ENCODE measurements at places on chromosomes 7 and 10.

DNA sequence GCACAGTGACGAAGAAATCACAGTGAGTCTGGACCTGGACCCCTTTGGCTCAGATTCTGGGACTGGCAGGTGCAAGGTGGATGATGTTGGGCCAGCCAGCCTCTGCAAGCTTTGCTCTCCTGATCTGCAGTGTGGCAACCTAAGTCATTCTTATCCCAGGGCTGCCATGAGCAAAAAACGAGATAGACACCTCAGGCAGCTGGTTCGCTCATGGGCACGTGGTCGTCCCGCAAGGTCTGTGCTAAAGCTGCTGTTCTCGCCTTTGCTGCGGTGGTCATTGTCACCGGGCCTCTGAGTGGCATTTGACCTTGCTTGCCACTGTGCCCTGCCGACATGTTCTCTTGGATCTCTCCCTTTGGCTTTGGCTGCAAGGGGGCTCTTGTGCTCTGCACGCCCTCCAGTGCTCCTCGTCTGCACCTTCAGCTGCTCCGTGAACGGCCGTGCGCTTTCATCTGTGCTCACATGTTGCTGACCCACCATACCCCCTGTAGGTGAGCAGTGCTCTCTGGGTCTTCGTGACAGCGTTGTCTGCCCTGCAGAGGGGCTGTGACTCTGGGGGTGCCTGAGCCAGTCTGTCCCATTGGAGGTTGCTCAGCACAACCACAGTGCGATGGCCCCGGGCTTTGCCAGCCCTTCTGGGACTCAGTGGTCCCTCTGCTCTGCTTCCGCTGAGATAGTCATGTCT is 317.0 kb downstream of the GLRX3 start:
- no peak for DNase-seq

GRCh38 chr7:27239387-27240014 is 3.1 kb upstream of the EVX1 start:
- DNase-seq, result no peak

DNA sequence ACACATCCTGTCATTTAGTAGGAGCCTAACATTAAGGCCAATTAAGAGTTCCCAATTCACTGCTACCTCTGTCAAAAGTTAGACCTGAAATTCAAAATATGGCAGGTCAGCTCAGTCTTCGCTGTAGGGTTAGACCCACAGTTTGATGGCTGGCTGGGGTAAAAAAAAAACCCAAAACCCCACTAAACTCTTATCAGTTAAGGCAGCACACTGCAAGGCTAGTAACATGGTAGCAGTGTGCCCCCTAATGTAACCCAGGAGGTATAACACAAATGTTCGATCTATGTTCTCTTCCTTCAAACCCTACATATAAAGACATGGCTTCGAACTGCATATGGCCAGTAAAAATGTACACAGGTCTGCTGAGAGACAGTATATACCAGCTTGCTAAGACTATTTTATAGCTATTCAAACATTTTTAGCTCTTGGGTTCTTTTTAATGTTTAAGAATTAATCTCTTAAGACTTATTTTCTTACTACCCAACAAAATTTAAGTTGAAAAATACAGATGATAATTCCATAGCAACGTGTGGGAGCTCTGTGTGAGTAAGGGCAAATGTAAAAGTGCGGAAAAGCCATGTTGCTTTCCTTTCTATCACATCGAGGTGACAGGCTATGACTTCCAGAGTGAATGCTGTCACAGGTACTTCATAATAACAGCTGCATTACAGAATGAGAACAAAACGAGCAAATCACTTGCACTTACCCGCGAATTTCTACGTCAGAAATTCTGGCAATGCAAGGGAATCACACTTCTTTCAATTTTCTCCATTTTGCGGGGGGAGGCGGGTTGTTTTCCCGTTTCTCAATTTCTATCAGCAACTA is 168.4 kb upstream of the IMMP2L start:
- peak; percentile 10 for DNase-seq

DNA sequence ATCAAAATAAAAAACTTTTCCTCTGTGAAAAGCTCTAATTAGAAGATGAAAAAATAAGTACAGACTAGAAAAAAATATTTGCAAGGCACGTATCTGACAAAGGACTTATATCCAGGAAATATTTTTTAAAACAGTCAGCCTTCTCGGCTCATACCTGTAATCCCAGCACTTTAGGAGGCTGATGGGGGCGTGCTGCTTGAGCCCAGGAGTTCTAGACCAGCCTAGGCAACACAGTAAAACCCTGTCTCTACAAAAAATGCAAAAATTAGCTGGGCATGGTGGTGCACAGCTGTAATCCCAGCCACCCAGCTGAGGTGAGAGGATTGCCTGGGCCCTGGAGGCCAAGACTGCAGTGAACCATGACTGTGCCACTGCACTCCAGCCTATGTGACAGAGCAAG is 542.8 kb downstream of the PARD3 start:
- DNase-seq, result no peak

GRCh38 chr10:69007260-69007659 is 18.7 kb downstream of the KIFBP start:
- DNase-seq, result no peak

GRCh38 chr7:20917603-20918002 is 130.9 kb upstream of the SP8 start:
- DNase-seq, result no peak

GRCh38 chr7:1758028-1758858 is 88.2 kb downstream of the ELFN1 start:
- DNase-seq, result peak; percentile 30

GRCh38 chr7:148701414-148701813 is 2.7 kb downstream of the CUL1 start:
- DNase-seq, result no peak

GRCh38 chr7:121269798-121270197 is 59.0 kb upstream of the WNT16 start:
- DNase-seq, result no peak

DNA sequence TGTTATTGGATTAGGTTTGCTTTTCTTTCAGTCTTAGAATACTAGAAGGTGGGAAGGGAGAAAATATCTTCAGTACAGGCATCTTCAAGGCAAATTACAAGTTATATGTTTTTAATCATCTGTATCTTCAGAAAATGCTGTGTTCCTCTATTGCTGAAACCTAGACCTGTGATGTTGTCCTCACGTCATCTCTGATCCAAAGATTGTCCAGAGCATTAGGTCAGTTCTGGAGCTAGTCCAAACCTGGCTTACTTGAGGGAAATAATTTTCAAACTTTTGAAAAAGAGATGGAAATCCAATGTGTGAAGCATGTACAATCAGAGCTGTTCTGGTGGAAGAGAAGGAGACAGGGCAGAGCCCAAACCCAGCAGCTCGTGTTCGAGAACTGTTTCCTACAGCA is 217.3 kb downstream of the ZEB1 start:
- no peak for DNase-seq

DNA sequence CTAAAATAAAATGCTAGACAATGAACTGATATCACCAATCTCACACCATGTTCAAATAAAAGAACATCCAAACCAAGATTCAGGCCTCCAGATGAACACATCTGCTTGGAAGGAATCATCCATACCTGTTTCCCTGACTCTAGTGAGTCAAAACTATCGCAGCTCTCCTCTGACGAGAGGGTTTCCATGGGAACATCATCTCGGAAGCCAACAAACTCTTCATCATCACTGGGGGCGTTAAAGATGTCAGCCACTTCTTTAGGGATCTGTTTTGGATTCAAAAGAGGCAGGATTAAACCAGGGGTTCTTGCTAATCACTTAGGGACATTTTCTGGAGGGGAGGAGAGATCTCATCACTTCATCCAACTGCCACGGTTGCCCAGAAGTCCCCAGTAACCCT is 29.1 kb downstream of the CDCA7L start:
- DNase-seq, result no peak

DNA sequence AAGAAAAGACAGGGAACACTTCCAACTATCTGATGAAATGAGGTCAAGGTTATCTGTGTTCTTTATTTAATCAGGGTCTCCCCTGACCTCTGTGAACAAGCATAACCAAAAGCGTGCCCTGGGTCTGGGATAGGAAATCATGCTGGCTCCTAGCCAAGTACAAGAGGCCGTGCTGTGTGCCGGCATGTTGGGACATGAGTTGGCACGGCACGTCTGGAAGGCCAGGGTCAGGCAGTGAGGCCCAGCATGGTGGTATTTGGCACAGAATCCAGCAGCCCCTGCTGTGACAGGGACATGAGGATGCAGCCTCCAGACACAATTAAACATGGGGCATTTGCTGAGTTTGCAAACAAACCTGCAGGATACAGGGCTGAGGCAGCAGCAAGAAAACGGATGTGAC is 320.4 kb downstream of the PLXNA4 start:
- peak; percentile 47 for DNase-seq

DNA sequence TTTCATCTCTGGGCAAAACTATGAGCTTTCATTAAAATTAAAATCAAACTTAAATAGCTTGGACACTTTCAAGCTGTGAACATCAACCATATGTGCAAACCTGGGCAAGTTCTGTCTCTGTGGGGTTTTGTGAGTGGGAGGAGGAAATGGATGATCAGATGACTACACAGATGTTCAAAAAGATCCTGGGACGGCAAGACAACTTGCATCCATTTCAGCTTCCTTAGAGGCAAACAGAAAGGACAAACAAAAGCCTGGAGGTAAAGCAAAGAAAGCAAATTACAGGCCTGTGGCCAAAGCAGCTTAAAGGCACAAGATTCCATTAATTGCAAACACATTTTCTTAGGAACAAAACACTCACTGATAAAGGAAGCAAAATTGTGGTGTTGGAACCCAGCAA is 222.2 kb downstream of the NEBL start:
- peak; percentile 4 for DNase-seq

- no peak for DNase-seq
Observed at GRCh38 chr10:103759100-103759781, 96.1 kb downstream of the SH3PXD2A start.

GRCh38 chr7:24978843-24979469 is 1.0 kb downstream of the OSBPL3 start:
- DNase-seq, result no peak

Data from NCI-H146 (cell line).